ENCODE measurements at places on chromosomes 3 and 15. TPM values are rescaled to one million over a fixed set of nuclear protein-coding genes. Genes with fewer than 3 reads are reported as not detected.

HTR3E gene
- not detected for polyA plus RNA-seq

PLD1 gene
- polyA plus RNA-seq = 0.88 TPM

ROPN1 gene
- polyA plus RNA-seq = 0.06 TPM

SCG5 gene
- polyA plus RNA-seq = 11.4 TPM

ISLR2 gene
- 0.47 TPM for polyA plus RNA-seq

ST3GAL6 gene
- polyA plus RNA-seq = 3.3 TPM

PARP3 gene
- polyA plus RNA-seq = 2.1 TPM

THPO gene
- polyA plus RNA-seq = 0.82 TPM

GORASP1 gene
- polyA plus RNA-seq = 33.5 TPM

GOLGA6B gene
- polyA plus RNA-seq = 0.06 TPM

CPEB1 gene
- 4.4 TPM for polyA plus RNA-seq

PRR20G gene
- 0.67 TPM for polyA plus RNA-seq

CDHR4 gene
- 0.96 TPM for polyA plus RNA-seq

NUP210 gene
- polyA plus RNA-seq = 55.0 TPM

EPHA3 gene
- polyA plus RNA-seq = 0.09 TPM

EPHB1 gene
- polyA plus RNA-seq = 5.4 TPM

RBMS3 gene
- polyA plus RNA-seq = 3.7 TPM

GPR62 gene
- polyA plus RNA-seq = 0.29 TPM

GXYLT2 gene
- polyA plus RNA-seq = 1.3 TPM

U2SURP gene
- polyA plus RNA-seq = 14.4 TPM

SATB1 gene
- polyA plus RNA-seq = 18.8 TPM

TGM4 gene
- polyA plus RNA-seq = 0.02 TPM

CCDC33 gene
- polyA plus RNA-seq = 3.3 TPM

SCAANT1 gene
- polyA plus RNA-seq = not detected

TARS3 gene
- 2.4 TPM for polyA plus RNA-seq

EID1 gene
- polyA plus RNA-seq = 101 TPM

CCDC66 gene
- 9.6 TPM for polyA plus RNA-seq

CCDC54 gene
- polyA plus RNA-seq = not detected

ARGFX gene
- polyA plus RNA-seq = not detected

PPP4R2 gene
- 11.5 TPM for polyA plus RNA-seq

PFN2 gene
- polyA plus RNA-seq = 311 TPM

LSMEM2 gene
- polyA plus RNA-seq = 0.68 TPM

KLHL40 gene
- not detected for polyA plus RNA-seq

ZNF197 gene
- 4.0 TPM for polyA plus RNA-seq

KNL1 gene
- 2.7 TPM for polyA plus RNA-seq

CPLX3 gene
- polyA plus RNA-seq = 0.27 TPM

UROC1 gene
- polyA plus RNA-seq = 0.09 TPM

ECE2 gene
- polyA plus RNA-seq = 0.44 TPM

MUC13 gene
- not detected for polyA plus RNA-seq

TERB2 gene
- not detected for polyA plus RNA-seq

KLF15 gene
- polyA plus RNA-seq = 15.7 TPM

CD86 gene
- polyA plus RNA-seq = 0.12 TPM

SLCO2A1 gene
- polyA plus RNA-seq = 2.3 TPM

RPP14 gene
- 6.9 TPM for polyA plus RNA-seq

ADGRG7 gene
- polyA plus RNA-seq = not detected
